Heart right ventricle (tissue), 16 donors: ENCODE measurements at places on chromosomes 3 and 15. TPM values are rescaled to one million over a fixed set of nuclear protein-coding genes. Genes with fewer than 3 reads are reported as not detected.

Gene SMCO1
- 58.6 TPM for total RNA-seq

Gene B3GALNT1
- total RNA-seq, result 77.7 TPM

Gene KAT2B
- total RNA-seq, result 89.8 TPM

GRCh38 chr3:52800079-52800478 lies 5.5 kb downstream of the ITIH3 start:
- no peaks in the 10 kb centered on the region for H3K4me1 ChIP-seq
- DNase-seq, result no peak
- no peak overlapping the region for H3K4me3 ChIP-seq
- no peaks in the 10 kb centered on the region for H3K27me3 ChIP-seq

DNA sequence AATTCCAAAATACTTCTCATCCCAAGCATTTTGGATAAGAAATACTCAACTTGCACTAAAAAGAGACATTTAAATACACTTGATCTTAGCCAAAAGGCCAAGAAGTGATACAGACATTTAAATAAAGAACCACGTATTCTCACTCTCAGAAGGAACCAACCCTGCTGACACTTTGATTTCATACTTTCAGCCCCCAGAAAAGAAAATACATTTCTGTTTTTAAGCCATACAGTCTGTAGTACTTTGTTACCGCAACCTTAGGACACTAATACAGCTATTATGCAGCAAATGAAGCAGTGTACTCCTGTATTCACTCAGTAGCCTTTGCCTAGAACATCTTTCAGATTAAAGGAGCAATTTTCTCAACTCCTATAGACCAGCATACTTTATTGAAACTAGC lies 86.7 kb downstream of the TBC1D5 start:
- no peak overlapping the region for H3K4me3 ChIP-seq
- no peak for DNase-seq
- H3K27me3 ChIP-seq, result no peaks in the 10 kb centered on the region
- H3K36me3 ChIP-seq, result no peaks in the 10 kb centered on the region

DNA sequence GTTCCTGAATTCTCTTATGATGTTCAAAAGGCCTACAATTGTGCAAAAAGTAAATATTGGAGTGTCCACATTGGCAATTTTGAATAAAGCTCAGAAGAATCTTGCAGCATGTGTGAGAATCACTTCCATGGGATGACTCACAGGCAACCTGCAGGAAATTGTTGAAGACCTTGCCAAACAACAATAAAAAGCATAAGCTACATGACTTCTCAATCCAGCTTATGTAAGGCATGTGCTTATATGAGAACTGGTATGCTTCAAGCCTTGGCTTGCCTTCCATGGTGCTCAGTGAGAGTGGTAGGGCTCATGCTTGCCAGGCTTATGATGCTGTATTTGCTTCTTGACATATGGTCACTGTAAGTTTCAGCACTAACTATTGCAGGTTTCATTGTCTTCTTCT lies 18.4 kb upstream of the BCHE start:
- H3K4me3 ChIP-seq, result no peak overlapping the region
- H3K4me1 ChIP-seq, result no peaks in the 10 kb centered on the region
- H3K27me3 ChIP-seq, result no peaks in the 10 kb centered on the region

- no peaks in the 10 kb centered on the region for H3K27me3 ChIP-seq
- no peak overlapping the region for H3K27ac ChIP-seq
- no peak overlapping the region for H3K4me3 ChIP-seq
- H3K36me3 ChIP-seq, result no peaks in the 10 kb centered on the region
- H3K4me1 ChIP-seq, result peaks cover 41% of the 10 kb centered on the region
- no peak for DNase-seq
Measured at GRCh38 chr15:101262551-101262950, 10.7 kb upstream of the CHSY1 start.

GRCh38 chr3:33318710-33319380 lies 41.6 kb downstream of the FBXL2 start:
- no peaks in the 10 kb centered on the region for H3K27me3 ChIP-seq
- no peak for DNase-seq
- no peak overlapping the region for H3K4me3 ChIP-seq
- no peaks in the 10 kb centered on the region for H3K4me1 ChIP-seq

GRCh38 chr3:100003609-100004503 lies 110.4 kb downstream of the FILIP1L start:
- H3K27ac ChIP-seq, result peak overlapping the region; percentile 83
- H3K36me3 ChIP-seq, result no peaks in the 10 kb centered on the region
- no peak for DNase-seq
- H3K27me3 ChIP-seq, result no peaks in the 10 kb centered on the region
- H3K4me3 ChIP-seq, result no peak overlapping the region

DNA sequence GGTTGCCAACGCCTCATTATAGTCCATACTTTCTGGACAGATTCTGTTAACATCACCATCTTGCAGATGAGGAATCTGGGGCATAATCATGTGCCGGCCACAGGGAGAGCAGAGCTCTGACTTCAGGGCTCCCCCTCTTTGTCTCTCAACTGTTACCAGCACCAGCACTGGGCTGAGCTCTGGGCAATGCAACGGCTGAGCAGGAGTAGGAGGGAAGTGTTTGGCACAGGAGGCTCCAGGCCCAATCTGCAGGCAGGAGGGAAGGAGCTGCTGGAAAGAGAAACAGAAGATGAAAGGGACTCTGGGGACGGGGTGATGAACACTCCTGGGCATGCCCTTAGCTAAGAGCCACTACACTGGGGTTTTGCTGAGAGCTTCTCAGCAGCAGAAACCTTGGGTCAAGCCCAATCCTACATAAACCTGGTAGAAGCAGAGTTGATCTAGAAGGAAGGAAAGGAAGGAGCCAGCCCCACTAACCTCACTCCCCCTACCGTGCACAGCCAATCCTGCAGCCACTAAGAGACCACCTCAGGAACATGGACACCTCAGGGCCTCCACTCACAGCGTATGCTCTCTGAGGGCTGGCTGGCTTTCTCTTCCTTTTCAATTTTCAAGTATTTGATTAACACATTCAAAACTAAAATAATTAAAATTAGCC lies 73.1 kb upstream of the SPATA12 start:
- no peak for DNase-seq
- no peak overlapping the region for H3K4me3 ChIP-seq
- peaks cover 15% of the 10 kb centered on the region for H3K27me3 ChIP-seq
- H3K4me1 ChIP-seq, result no peaks in the 10 kb centered on the region
- H3K36me3 ChIP-seq, result no peaks in the 10 kb centered on the region
- H3K27ac ChIP-seq, result no peak overlapping the region

GRCh38 chr3:49867400-49867799 lies 2.3 kb downstream of the CAMKV start:
- peaks cover 10% of the 10 kb centered on the region for H3K27me3 ChIP-seq
- no peak for DNase-seq
- no peak overlapping the region for H3K27ac ChIP-seq
- H3K36me3 ChIP-seq, result no peaks in the 10 kb centered on the region
- no peak overlapping the region for H3K4me3 ChIP-seq

DNA sequence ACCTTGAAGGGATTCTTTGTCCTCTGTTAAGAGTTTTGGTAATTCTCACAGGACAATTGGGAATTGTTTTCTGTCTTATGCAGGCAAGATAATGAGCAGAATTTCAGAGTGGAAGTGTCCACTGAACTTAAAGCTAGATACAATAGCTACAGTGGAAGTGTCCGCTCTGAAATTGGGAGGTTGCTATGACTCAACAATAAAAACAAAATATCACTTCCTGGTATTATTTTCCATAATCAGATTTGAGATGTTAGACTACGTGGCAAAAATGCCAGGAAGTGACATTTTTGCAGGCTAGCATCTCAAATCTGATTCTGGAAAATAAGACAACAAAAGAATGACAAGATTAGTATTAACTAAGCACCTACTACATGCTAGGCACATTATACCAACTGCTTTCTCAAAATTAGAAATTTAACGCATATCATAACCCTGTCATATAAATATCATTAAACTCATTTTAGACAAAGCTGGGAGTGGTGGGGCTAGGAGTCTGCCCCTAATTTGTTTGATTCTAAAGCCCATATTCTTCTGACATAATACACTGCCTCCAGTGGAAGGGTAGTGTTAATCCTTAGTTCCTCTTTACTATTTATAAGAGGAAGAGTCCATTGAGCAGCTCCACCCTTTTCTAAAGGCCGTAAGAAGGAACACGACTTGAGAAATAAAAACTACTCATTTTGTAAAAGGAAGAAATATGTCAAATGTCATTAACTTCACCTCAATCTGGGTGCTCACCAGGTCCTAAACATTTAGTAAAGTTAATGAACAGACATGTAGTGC lies 266.9 kb upstream of the STT3B start:
- H3K4me3 ChIP-seq, result no peak overlapping the region
- no peaks in the 10 kb centered on the region for H3K36me3 ChIP-seq
- H3K4me1 ChIP-seq, result no peaks in the 10 kb centered on the region
- H3K27me3 ChIP-seq, result no peaks in the 10 kb centered on the region
- no peak for DNase-seq
- no peak overlapping the region for H3K27ac ChIP-seq

DNA sequence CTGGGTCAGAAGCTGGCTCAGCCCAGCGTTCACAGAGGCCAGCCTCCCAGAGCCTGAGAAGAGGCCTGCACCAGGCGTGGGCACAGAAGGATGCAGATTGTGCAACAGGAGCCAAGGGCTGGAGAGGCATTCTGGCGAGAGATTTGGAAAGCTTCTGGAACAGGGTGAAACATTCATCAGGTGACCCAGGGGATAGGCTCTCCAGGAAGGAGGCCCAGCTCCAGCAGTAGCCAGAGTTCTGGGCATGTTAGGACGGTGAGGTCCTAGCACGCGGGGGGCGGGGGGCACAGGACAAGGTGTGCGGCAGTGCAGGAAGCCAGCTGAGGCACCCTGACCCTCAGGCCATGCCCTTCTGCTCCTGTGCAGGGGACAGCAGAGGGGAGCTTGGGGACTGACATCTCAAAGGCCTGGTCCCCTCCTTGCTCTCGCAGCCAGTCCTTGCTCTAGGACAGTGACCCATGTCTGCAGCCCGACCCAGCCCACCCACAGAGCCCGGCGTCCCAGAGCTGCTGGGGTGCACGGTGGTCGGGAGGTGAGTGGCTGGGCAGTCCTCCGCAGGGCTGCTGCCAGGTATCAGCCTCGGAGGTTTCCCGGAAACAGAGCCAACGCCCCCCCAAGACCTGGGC lies 111.7 kb upstream of the KLF13 start:
- peak overlapping the region; percentile 96 for H3K27ac ChIP-seq
- H3K4me1 ChIP-seq, result peaks cover 29% of the 10 kb centered on the region
- H3K27me3 ChIP-seq, result no peaks in the 10 kb centered on the region
- no peaks in the 10 kb centered on the region for H3K36me3 ChIP-seq
- peak; percentile 44 for DNase-seq
- peak overlapping the region; percentile 65 for H3K4me3 ChIP-seq

DNA sequence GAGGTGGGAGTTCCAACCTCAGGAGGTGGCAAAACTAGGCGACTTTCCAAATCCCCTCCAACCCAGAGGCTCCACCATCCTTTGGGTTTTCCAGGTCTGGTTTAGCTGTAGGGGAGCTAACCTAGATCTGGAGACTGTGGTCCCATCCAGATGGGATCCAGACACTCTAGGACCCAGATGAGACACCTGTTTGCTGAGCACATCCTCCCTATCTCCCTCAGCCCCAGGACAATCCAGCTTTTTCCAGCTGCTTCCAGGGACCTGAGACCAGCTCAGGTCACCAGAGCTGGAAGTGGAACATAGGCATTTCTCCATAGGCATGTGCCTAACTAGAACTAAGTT lies 18.2 kb downstream of the CRTAP start:
- H3K4me1 ChIP-seq, result no peaks in the 10 kb centered on the region
- DNase-seq, result no peak
- no peak overlapping the region for H3K4me3 ChIP-seq
- peaks cover 87% of the 10 kb centered on the region for H3K36me3 ChIP-seq

GRCh38 chr3:17166369-17166768 lies 281.6 kb downstream of the PLCL2 start:
- H3K27me3 ChIP-seq, result no peaks in the 10 kb centered on the region
- DNase-seq, result no peak
- H3K4me1 ChIP-seq, result no peaks in the 10 kb centered on the region
- no peak overlapping the region for H3K27ac ChIP-seq
